ENCODE measurements at places on chromosomes 13 and 19.
A peak's percentile ranks its signal among the peaks of the same experiment; 100 is the strongest.

GRCh38 chr19:24033963-24034342 is 53.0 kb upstream of the ZNF254 start:
- no peak for DNase-seq

DNA sequence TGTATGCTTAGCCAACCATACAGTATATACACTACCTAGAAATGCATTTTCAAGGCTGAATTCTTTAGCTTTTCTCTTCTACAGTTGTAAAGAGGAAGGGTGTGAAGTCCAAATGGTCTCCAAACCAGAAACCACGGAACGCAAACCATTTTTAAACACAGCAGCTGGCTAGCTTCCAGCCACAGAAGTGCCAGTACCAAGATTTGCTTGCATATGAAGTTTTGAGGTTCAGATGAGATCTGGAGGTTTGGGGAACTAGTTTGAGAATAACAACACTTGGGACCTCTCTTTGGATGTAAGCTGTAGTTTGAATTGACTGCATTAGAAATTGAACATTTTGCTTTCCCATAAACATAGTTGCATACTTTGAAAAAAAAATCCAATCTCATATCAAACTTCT is 1243.5 kb downstream of the EFNB2 start:
- DNase-seq = no peak

DNA sequence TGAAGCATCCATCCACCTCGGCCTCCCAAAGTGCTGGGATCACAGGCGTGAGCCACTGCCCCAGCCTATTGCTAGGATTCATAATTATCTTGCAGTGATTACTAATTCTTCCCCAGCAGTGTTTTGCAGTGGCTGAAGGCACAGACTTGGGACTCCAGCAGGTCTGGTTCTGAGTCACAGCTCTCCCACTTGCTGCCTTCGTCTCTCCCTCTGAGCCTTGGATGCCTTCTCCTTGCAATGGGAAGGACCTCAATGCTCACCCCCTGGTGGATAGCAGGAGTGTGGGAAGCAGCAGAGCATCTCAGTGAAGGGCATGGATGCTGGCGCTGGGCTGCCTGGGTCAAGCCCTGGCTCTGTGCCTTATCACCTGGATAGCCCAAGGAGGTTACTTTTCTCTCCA is 37.6 kb upstream of the SHKBP1 start:
- DNase-seq = no peak

- no peak for DNase-seq
These were observed 72.7 kb downstream of the SIAH3 start for GRCh38 chr13:45778882-45779281.

- no peak for DNase-seq
These were observed 5.6 kb downstream of the HNRNPL start for GRCh38 chr19:38844093-38844686.

DNA sequence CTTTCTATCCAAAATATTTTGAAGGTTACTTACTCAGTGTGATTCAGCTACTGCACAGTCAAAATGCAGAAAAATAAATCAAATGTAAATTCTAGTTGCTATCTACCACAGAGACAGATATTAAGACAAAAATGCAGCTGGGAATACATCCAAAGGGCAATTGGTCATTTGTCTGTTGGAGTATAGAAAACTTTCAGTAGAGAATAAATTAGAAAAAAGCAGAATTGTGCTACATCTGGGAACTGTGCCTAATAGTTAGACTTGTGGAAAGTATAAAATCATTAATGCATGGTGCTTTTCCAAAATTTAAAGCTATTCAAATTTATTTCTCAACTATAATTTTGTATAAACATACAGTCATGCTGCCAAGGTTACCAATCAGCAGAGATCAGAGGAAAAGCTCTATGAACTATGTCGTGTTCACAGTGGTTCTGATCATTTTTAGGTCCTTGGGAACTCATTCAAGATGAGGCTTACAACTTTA is 1635.8 kb downstream of the PCDH9 start:
- DNase-seq = peak; percentile 73

DNA sequence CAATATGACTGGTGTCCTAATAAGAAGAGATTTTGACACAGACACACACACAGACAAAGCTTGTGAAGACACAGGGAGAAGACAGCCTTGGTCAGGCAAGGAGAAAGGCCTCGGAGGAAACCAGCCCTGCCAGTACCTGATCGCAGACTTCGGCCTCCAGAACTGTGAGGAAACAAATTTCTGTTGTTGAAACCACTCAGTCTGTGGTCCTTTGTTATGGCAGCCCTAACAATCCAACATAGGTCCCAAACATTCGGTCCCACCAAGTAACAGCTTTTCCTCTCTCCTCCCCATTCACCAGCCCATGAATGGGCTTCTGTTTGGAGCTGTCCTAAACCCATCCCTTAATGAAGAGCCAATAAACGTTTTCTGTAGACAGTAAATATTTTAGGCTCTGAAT is 36.4 kb upstream of the UBAC2 start:
- no peak for DNase-seq

DNA sequence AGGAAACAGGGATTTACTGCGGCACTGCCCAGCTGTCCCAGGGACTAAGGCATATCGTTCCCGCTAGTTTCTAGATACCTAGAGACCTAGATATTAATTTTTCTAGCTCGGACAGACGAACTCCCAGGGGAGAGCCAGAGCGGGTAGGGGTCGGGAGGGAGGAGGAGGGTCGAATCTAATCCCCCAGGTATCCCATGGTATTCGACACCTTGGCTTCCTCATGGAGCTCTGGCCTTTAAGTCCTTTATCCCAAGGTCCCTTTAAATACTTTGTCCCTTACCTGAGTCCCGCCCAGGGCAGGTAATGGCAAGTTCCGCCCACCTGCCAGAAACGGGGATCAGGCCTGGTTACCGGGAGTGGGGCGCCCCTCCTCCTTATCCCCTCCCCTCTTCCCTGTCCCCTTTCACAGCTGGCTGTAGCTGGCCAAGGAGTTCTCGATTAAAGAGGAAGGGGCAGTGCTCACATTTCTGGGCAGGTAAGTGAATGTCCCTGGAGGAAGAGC is at the start of gene PRRG2:
Gene PRRG2, plus strand, starts transcription at position 310 of the 502 bp plus-strand sequence. CDS start 1,904 bp downstream, outside the sequence.
- no peak for DNase-seq

GRCh38 chr19:33456845-33457220 is 64.8 kb downstream of the PEPD start:
- DNase-seq = no peak

- no peak for DNase-seq
These were observed 14.5 kb upstream of the PTPRS start for GRCh38 chr19:5355076-5355475.

Measured in spinal cord (tissue), 10 donors.